ENCODE measurements at places on chromosomes 16 and 17.

DNA sequence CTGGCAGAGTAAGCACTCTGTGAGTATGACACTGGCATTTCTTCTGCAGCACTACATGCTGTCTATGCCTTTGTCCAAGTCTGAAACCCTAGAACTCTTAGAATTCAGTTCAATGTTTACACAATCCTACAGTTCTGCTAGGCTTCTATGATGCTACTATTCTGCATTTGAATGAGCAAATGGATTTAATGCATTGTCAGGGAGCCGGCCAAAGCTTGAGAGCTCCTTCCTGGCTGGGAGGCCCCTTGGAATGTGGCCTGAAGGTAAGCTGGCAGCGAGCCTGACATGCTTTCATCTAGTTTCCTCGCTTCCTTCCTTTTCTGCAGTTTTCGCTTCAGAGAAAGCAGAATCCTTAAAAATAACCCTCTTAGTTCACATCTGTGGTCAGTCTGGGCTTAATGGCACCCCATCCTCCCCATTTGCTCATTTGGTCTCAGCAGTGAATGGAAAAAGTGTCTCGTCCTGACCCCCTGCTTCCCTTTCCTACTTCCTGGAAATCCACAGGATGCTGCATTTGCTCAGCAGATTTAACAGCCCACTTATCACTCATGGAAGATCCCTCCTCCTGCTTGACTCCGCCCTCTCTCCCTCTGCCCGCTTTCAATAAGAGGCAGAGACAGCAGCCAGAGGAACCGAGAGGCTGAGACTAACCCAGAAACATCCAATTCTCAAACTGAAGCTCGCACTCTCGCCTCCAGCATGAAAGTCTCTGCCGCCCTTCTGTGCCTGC is at the start of gene CCL2:
Gene CCL2 (plus strand): TSS at position 635 of the 730 bp plus-strand sequence. CDS start 65 bp downstream, at position 700.
- DNase-seq, result no peak

GRCh38 chr16:86495756-86496261 is 14.5 kb upstream of the FOXF1 start:
- DNase-seq, result no peak

- no peak for DNase-seq
These were observed 81.8 kb upstream of the TBC1D3K start for GRCh38 chr17:37842401-37842800.

- DNase-seq, result no peak
These were observed 113.2 kb upstream of the IRX5 start for GRCh38 chr16:54817432-54817831.

- DNase-seq, result no peak
These were observed 197.1 kb downstream of the HS3ST4 start for GRCh38 chr16:25888868-25889267.

DNA sequence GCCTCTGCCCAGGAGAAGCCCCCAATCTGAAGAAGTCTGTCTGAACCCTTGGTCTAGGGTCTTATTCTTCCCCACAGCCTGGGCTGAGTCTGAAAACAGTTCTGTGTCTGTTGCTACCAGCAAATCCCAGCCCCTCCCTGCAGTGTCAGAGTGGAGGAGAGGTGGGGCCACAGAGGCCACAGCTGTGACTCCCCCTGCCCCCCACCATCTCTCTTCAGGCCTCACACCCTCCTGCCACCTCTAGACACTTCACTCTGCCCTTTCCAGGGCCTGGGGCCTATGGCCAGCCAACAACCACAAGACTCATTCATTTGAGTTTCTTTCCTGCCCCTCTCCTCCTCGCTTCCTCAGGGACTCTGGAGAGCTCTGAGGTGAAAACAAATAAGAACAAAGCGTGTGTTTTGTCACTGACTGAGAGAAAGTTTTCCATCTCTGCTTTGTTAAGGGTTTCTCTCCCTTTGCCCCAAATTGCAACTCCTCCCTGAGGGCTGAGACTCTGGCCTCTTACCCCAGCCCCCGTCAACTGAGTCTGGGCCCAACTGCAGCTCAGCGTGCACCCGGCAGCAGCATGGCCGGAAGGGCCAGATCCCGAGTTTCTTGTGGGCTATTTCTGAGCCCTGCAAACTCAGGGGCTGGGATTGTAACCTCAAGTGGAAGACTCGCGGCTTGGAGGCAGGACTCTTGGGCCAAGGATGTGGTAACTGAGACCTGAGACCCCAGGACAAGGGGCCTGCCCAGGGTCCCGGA is 13.2 kb downstream of the C17orf50 start:
- DNase-seq, result no peak

- DNase-seq, result no peak
These were observed 29.1 kb downstream of the TMEM100 start for GRCh38 chr17:55693254-55694216.

- peak; percentile 69 for DNase-seq
These were observed 32.0 kb downstream of the SCPEP1 start for GRCh38 chr17:57009737-57010445.

DNA sequence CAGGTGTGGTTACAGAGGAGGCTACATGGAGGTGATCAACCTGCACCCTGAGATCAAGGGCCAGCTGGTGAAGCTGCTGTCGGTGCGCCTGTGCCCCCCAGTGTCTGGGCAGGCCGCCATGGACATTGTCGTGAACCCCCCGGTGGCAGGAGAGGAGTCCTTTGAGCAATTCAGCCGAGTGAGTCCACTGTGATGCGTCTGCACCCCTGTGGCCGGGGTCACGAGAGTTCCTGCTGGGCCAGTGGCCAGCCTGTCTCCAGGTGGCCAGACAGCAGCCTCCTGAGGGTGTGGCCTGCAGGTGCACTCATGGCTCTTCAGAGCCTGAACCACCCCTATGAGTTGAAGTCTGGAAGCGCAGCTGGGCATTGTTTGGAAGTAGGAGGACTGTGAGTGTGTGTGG is 38.1 kb downstream of the GPT2 start:
- DNase-seq, result no peak

DNA sequence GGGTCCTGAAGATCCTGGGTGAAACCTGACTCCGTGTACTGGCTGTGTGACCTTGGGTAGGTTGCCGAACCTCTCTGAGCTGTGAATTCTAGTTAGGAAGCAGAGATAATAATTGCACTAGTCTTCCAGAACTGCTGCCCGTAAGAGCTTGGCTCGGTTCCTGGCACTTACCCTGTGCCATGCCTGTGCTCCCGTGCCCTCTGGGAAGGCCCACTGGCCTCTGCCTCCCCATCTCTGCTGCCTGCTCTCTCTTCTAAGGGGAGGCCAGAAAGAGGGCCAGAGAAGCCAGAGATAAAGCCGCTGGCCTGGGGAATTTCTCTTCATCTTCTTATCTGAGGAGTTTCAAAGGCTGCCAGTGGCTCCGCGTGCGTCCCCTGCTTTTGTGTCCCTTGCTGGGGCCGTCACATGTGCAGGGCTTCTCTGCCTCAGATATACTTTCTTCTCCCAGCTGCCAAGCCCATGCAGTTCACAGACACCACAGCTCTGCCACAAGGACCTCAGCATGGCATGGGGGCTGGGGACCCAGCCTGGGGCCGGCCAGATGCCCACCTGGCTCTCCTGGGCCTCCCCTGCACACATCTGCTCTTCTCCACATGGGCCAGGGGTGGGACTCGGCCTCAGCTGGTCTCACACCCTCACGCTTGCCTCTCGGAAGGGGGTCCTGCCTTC is 145.2 kb downstream of the SDK2 start:
- no peak for DNase-seq

DNA sequence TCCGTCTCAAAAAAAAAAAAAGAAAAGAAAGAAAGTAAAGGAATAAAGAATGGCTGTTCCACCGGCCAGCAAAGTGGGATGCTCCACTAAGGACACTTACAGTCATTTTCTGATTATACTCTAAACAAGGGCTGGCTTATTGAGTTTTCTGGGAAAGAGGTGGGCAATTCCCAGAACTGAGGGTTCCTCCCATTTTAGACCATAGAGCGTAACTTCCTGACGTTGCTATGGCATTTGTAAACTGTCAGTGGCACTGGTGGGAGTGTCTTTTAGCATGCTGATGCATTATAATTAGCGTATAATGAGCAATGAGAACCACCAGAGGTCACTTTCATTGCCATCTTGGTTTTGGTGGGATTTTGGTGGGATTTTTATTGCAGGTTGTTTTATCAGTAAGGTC is 58.0 kb downstream of the PIGL start:
- no peak for DNase-seq

DNA sequence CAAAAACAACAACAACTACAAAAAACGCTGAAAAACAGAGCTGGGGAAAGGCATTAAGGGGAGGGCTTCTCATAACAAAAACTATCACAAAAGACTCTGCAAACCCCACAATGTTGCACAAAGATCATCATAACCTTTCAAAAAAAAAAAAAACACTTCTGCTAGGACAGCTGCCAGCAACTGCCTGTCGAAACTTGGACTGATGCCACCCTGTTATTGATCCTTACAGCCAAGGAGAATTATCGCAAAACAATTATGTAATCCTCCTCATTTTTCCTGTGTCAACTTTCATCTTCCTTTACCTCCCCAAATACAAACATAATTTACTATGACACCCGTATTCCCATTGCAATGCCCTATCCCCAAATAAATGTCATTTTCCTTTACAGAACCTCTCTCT is 9.3 kb downstream of the CCDC40 start:
- DNase-seq, result no peak

DNA sequence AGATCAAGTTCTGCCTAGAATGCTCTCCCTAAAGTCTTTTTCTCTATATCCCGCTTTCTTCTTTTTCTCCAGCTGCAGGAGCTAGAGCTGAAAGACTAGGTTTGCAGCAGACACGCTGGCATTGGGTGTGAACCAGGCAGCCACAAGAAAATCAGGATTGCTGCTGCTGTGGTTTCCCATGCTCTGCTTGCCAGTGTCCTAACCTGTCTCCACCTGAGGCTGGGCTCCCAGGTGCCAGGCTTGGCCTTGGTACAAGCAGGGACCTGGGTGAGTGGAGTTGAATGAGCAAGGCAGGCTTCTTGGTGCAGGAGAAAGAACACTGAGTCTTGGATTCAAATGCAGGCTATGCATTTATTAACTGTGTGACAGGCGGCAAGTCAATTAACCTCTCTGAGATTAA is 440.3 kb upstream of the MAF start:
- no peak for DNase-seq

GRCh38 chr16:84207879-84208278 is 16.9 kb downstream of the ADAD2 start:
- no peak for DNase-seq

DNA sequence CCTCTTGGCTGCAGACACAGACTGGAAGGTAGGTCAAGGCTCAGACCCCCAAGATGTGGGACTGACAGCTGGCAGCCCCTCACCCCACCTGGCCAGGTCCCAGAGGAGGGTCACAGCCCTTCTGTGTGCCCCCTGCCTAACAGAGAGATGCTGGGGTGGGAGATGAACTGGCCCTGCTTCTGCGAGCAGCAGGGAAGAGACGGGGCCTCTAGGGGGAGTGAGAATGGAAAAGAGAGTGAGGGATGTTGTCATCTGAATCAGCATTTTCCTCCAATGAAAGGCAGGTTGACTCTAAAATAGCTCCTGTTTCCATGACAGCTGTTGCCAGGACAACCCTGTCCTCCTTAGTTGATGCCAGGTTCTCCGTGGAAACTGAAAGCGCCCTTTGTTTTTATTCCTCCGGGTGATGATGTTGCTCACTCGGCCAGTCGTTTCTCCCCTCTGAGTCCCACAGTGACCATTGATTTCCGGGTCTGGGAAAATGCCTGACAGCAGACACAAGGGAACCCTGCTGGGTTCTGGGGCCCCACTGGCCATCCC is 4.9 kb upstream of the NDRG4 start:
- peak; percentile 94 for DNase-seq

DNA sequence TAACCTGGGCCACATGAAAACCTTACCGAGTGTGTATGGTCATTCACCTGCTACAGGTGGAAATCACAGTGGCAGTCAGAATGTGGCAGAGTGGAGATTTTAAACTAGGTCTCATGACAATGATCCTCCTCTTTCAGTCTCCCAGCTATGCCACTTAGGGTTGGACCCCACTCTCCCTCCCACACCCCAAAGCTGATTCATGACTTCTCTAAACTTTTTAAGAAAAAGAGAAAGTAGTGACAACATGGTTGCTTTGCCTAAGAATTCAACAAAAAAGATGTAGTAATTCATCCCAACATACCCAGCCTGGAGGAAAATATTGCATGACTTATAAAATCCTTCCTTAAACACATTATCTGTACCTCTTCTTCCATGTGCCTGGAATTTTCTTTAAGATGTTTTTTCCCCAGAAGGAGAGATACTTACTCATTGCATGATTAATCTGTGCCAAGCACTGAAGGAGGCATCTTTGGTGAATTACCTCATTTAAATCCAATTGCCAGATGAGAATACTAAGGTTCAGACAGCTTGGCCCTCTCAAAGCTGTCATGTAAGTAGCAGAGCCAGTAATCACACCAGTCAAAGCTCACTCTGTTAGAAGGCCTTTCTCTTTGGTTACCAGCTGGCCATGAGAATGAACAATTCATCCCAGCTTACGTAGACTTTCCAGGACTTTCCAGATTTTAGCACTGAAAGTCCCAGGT is 119.9 kb downstream of the COPRS start:
- no peak for DNase-seq

- DNase-seq, result no peak
These were observed 1025.1 kb upstream of the CDH8 start for GRCh38 chr16:63061319-63061718.

DNA sequence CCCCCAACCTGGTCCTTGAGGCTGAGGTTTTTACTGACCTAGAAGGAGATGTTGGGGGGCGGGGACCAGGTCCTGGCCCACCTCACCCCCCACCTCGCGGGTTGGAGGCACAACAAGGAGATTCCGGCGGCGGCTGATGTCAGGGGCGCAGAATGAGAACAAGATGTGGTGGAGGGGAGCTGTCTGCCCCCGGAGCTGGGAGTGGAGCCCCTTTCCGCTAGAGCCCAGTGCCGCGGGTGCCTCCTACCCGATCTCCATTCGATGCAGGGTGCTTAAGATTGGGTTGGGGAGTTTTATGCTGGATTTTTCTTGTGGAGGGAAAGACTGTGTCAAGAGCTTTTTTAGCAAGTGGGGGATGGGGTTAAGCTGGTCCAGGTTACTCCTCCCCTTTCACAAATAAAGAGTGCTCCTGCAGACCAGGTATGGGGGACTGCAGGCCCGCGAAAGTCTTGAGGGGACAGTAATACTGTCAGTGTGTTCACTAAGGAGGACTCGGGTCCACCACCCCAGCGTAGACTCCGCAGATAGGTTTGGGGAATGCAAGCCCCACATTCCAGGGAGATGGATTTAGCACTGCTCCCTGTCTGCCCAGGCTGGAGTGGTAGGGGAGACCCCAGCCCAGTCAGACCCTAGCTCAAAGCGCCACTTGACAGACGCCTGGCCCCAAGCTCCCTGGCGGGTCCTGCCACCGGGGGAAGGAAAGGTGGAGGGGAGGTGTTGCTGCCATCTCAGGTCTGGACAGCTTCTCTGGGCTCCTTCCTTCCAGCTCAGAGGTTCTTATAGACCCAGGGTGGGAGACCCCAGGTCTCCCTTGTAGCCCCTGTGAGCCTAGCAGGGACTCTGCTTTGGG is 2.0 kb downstream of the CACNA1G start:
- DNase-seq, result no peak

DNA sequence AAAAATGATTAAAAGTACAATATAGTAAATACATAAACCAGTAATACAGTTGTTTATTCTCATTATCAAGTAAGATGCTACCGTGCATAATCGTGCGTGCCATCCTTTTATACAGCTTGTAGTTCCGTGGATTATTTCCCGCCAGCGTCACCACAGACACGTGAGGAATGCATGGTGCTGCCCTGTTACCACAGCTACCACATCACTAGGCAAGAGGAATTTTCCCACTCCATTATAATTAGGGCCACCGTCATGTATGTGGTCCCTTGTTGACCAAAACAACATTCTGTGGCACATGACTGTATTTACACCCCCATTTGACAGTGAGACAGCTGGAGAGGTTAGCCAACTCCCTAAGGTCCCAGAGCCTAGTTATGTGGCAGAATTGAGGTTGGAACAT is 30.5 kb upstream of the LGALS9 start:
- no peak for DNase-seq
